ENCODE measurements at places on chromosomes 3 and 15.

DNA sequence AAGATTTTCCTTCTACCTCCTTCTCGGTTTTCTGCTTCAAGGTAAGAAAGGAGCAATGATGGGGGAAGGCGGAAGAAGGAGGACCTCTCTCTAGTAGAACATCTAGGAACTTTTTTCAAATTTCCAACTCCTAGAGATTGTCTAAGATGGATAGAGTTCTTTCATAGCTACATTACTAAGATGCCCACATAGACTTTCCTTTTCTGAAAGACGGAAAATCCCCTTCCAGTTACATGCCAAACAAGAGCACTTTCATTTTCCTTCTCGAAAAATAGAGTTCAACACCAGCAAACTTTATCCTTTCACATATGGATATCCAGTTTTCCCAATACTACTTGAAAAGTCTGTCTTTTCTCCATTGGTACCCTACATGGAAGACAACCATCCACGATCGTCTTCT lies 692 bp downstream of the HTR3E start:
- DNase-seq, result no peak

DNA sequence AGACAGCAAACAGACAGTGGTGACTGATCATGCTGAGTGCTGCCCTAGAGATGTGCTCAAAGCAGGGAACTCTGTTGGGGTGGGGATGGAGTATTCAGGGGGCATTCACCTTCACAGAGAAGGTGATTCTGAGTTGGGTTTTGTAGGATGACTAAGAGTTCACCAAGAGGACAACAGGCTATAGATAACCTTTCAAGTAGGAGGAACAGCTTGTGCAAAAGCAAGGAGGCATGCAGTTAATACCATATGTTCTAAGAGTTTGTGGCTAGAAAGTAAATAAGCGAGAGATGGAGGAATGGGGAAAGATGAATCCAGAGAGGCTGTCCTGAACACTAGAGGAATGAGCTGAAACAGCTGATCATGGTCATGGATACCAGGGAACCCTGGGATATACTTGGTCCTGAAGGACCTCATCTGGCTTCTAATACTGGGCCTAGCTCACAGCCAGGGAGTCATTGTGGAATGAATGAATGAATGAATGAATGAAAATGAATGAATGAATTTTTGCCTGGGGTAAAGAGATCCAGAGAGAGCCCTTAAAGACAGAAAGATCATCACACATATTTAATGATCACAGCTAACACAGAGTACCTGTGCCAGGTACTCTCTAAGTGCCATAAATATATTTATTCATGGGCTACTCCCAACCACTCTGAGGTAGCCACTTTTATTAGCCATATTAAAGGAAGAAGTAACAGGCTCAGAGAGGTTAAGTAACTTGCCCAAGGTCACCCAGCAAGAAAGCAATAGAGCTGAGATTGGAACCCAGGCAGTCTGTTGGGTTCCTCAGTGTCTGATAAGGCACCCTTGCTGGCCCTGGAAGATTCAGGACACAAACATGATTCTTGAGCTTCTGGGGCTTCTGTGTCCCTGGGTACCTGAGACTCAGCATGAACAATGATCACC lies 22.0 kb downstream of the SMAD6 start:
- DNase-seq, result no peak

GRCh38 chr3:53231532-53232511 lies 24.0 kb downstream of the TKT start:
- DNase-seq, result no peak

GRCh38 chr15:63401078-63401477 lies 19.4 kb upstream of the CA12 start:
- DNase-seq, result no peak

GRCh38 chr3:32026593-32026992 lies 45.0 kb downstream of the ZNF860 start:
- DNase-seq, result no peak

- DNase-seq, result no peak
These were observed 130.4 kb upstream of the CRBN start for GRCh38 chr3:3309887-3310286.

- no peak for DNase-seq
These were observed 1.8 kb upstream of the CSPG5 start for GRCh38 chr3:47580481-47580880.

- DNase-seq, result no peak
These were observed 227.0 kb downstream of the CPNE4 start for GRCh38 chr3:131807822-131808221.

GRCh38 chr3:112405845-112406244 lies 72.9 kb downstream of the CD200 start:
- peak; percentile 18 for DNase-seq

GRCh38 chr15:94457661-94458060 lies 226.3 kb downstream of the MCTP2 start:
- DNase-seq, result no peak

GRCh38 chr3:156443079-156443478 lies 111.8 kb downstream of the SSR3 start:
- DNase-seq, result no peak

DNA sequence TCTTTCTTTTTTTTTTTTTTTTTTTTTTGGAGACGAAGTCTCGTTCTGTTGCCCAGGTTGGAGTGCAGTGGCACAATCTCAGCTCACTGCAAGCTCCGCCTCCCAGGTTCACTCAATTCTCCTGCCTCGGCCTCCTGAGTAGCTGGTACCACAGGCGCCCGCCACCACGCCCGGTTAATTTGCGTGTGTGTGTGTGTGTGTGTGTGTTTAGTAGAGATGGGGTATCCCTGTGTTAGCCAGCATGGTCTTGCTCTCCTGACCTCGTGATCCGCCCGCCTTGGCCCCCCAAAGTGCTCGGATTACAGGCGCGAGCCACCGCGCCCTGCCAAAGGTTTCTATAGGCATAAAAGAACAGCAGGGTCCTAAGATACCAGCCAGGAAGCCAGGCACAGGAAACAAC lies 261.0 kb upstream of the CCDC54 start:
- no peak for DNase-seq

GRCh38 chr15:88688394-88688933 lies 49.6 kb downstream of the ISG20 start:
- DNase-seq, result no peak

- no peak for DNase-seq
These were observed 489.1 kb upstream of the CFAP20DC start for GRCh38 chr3:59538753-59539432.

GRCh38 chr15:87667643-87668042 lies 588.9 kb downstream of the NTRK3 start:
- DNase-seq, result no peak

DNA sequence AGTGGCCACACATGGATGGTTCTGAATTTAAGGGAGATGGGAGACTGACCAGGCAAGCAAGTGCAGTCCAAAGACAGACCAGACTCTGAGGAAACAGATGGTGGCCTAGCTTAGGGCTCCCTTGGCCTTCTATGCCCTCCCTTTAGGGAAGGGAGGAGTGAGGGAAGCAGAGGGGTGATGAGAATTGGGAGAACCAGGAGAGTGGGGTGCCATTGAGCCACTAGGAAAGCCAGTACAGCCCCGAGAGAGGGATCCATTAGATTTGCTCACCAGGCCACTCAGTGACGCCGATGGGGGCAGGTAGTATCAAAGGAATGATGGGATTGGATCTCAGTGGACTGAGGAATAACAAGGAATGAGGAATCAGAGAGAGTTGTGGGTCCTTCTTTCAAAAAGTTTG lies 30.4 kb upstream of the HERC1 start:
- no peak for DNase-seq

GRCh38 chr15:29969562-29970401 lies 113.0 kb upstream of the GOLGA8J start:
- DNase-seq, result no peak

DNA sequence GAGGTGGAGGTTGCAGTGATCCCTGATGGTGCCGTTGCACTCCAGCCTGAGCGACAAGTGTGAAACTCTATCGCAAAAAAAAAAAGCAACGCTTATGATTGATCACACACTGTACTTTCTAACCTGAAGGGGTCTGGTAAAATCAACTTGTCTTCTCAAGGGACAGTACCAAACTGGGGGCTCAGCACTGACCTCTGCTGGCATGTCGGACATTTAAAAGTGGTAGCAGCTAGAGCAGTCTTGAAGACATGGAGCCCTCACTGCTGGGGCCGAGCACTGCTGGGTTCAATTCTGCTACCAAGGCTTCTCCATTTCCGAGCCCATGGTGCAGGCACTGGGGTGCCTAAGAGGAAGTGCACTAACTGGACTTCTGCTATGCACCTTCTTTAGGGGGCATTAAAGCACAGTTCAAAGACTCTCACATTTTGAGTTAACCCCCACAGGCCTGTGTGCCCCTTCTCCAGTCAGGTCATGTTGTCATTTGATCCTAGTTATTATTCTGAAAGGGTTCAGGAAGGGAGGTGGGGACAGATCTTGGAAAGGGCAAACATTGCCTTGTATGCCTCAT lies 26.4 kb upstream of the LAMP3 start:
- peak; percentile 31 for DNase-seq

GRCh38 chr3:67678665-67679064 lies 24.3 kb upstream of the SUCLG2 start:
- no peak for DNase-seq

GRCh38 chr3:189572249-189572648 lies 58.9 kb upstream of the TP63 start:
- peak; percentile 14 for DNase-seq

GRCh38 chr3:53005854-53006513 lies 39.9 kb downstream of the SFMBT1 start:
- no peak for DNase-seq

GRCh38 chr3:114660124-114660523 lies 366.3 kb downstream of the TIGIT start:
- DNase-seq, result no peak

- no peak for DNase-seq
These were observed 4.9 kb upstream of the CHRNA3 start for GRCh38 chr15:78625606-78626280.

DNA sequence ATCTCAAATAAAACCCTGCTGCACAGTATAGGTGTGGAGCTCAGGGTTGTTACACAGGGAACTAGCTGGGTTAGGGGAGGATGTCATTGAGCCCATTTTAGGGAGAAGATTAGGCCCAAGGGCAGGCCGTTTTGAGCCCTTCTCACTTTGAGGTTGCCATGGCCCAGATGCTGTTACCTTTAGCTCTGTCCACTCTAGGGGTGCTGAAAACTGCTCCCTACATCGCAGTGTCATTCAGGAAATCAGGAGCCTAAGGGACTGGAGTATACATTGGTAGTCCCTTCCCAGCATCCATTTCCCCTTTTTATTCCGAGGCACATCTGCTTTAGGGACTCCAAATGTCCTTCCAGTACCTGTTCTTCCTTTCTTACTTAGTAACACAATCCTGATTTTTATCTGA lies 79.0 kb upstream of the SELENOK start:
- no peak for DNase-seq

GRCh38 chr3:140629357-140630137 lies 48.3 kb upstream of the TRIM42 start:
- no peak for DNase-seq

DNA sequence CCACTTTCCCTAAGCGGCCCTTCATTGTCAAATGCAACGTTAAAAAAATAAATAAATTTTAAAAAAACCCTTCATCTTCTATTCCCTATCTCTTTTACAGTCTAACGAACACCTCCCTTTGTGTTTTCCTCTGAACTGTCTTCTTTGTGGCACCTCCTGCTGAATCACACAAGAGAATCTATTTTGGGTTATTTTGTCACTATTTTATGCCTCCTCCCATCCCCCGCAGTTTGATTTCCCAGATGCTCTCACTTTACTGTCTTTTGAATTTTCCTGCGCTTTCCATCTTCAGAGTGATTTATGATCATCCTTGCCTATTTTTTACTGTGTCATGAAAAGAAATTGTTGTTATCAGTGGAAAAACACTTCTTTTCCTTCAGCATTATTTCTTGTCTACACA lies 32.5 kb downstream of the RYR3 start:
- DNase-seq, result no peak

DNA sequence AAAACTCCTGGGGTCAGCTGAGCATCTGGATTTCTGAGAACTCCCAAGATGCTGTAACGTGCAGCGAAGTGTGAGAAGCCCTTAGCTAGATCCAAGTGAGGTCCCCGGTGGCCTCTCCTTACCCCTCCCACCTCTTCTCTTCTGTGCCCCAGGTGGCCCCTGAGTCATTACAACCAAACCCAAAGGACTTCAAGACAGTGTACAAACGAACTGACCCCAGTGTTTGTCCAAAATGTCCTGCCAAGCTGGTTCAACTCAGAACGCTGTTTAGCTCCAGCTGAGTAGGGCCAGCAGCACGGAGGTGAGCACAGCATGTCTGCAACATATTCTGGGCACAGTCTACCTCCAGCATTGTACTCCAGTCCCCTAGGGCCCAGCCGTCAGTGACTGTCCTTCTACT lies 73.9 kb upstream of the OXTR start:
- no peak for DNase-seq

GRCh38 chr15:91776104-91776503 lies 77.4 kb upstream of the SLCO3A1 start:
- no peak for DNase-seq

DNA sequence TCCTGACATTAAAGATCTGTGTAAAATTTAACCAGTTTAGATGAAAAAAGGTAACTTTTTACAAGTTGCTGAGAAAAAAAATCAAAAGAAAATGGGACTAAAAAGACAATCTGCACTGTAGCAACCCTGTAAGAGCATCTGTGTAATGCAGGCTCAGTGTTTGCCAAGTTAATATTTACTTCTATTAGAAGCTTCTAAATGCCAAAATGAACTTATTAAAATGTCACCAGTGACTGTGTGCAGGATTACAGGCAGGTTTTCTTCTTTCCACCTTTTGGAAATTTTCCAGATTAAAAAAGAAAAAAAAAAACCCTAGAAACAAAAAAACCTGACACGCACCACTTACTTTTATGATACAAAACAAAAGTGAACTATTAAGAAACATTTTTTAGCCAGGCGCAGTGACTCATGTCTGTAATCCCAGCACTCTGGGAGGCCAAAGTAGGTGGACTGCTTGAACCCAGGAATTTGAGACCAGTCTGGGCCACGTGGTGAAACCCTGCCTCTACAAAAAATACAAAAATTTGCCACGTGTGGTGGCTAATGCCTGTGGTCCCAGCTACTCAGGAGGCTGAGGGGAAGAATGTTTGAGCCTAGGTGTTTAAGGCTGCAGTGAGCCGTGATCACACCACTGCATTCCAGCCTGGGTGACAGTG lies 87.2 kb downstream of the TJP1 start:
- DNase-seq, result peak; percentile 18

GRCh38 chr15:101773496-101774100 lies 29.7 kb upstream of the OR4F6 start:
- peak; percentile 14 for DNase-seq

DNA sequence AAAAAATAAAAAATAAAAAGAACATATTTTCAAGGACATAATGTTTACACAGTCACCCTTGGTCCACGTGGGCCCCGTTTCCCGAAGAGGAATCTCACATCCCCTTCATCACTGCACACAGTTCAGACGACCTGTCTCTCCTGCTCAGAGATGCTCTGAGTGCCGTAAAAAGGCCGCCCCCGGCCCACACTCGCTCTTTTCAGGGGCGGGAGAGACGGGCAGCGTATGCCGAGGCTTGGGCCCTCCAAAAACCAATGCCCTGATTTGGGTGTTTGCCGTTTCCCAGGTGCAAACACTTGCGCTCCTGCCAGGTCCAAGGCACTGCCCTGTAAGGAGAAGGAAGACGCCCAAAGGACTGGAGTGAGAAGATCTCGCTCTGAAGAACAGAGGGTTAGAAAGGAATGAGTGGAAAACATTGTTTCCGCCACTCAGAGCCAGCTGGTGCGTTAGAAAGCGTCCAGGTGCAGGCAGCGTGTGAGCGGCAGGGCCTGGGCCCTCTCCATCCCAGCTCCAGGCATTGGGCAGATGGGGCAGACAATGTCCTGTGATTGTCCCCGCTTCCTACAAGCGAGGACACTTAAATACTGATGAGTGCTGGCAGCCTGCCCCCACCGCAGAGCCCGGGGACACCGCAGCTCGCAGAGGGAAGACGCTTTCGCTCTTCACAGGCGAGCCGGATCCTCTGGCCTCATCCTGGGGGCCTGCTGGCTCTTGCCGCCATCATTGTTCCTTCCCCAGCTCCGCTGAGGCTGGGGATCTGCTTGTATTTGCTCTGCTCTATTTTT lies 53.2 kb downstream of the NIPA2 start:
- no peak for DNase-seq
